ENCODE measurements at places on chromosomes 12 and 14.
A peak's percentile ranks its signal among the peaks of the same experiment; 100 is the strongest.

DNA sequence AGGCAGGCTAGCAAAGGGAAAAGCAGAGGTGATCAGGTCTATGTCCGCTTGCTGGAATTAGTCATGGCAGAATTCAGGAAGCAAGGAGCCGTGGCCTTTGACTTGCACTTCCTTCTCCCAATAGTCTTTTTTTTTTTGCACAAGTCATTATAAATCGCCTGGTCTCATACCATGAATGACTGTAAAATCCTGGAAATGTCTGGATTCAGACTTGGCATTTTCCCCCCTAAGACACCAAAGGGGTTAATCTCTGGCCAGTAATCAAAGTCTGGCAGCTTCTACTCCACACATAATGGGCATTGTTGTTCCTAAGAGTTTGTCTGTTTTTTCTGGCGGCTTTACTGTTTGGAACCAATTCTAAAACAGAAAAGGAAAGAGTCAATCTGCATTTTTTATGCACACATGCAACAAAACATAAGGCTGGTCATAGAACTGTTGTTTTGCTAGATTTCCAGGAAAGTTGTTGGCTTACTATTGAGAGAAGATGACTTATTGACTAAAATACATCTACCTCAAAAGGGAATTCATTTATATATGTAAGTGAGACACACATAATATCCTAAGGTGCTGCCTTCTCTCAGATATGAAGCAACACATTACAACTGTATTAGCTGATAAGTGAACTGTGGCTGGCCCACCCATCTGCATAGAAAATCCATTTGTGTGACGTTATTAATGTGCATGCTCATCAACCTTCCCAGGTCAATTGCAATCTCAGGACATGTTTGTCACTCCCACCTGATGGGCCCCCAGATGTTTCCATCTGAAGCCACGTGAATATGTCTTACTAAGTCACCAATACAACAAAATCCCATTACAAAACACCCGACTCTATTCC lies 157.3 kb downstream of the BTG1 start:
- no peak overlapping the region for H3K4me3 ChIP-seq
- no peaks in the 10 kb centered on the region for H3K36me3 ChIP-seq
- H3K4me1 ChIP-seq: peaks cover 76% of the 10 kb centered on the region
- no peak for DNase-seq
- H3K27ac ChIP-seq: no peak overlapping the region

DNA sequence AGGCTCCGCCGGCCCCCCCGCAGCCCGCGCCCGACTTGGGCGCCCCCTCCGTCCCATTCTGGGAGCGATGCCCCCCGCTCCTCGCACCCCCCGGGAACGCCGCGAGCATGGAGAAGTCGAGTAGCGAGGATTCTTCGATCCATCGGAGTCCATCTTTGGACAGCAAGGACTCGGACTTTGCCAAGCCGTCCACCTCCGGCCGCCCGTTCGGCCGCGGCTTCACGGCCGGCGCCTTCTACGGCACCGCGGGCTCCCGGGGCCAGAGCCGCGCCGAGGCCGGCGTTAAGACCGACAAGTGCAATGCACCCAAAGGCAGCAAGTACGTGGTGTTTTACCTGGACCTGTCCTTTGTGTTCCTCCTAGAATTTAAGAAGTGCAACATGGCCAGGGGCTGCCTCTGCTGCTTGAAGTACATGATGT lies 123.6 kb downstream of the TSPAN9 start:
- H3K36me3 ChIP-seq: no peaks in the 10 kb centered on the region
- H3K4me1 ChIP-seq: peaks cover 30% of the 10 kb centered on the region
- H3K27me3 ChIP-seq: peaks cover 29% of the 10 kb centered on the region
- H3K4me3 ChIP-seq: peak overlapping the region; percentile 43

DNA sequence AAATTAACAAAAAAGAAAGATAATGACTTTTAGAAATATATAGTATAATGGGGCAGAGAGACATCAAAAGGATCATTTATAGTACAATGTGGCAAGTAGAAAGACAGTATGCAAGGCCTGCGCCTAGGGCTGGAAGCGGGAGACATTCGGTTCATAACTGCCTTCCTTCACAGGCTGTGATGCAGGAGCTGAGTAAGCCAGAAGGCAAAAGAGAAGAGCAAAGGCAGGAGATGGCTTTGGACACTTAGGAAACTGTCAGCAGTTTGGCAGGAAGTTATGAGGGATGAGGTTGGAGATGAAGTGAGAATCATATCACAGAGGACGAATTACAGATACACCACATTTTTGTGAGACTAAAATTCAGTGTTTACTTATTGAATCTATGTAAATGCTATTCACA lies 97.8 kb downstream of the EPS8 start:
- no peaks in the 10 kb centered on the region for H3K27me3 ChIP-seq
- peaks cover 16% of the 10 kb centered on the region for H3K4me1 ChIP-seq
- H3K36me3 ChIP-seq: no peaks in the 10 kb centered on the region
- DNase-seq: no peak

- H3K36me3 ChIP-seq: peaks cover 40% of the 10 kb centered on the region
- DNase-seq: no peak
- H3K4me1 ChIP-seq: peaks cover 16% of the 10 kb centered on the region
- no peaks in the 10 kb centered on the region for H3K27me3 ChIP-seq
Measured at GRCh38 chr14:24136684-24137528, 912 bp downstream of the PSME1 start.

DNA sequence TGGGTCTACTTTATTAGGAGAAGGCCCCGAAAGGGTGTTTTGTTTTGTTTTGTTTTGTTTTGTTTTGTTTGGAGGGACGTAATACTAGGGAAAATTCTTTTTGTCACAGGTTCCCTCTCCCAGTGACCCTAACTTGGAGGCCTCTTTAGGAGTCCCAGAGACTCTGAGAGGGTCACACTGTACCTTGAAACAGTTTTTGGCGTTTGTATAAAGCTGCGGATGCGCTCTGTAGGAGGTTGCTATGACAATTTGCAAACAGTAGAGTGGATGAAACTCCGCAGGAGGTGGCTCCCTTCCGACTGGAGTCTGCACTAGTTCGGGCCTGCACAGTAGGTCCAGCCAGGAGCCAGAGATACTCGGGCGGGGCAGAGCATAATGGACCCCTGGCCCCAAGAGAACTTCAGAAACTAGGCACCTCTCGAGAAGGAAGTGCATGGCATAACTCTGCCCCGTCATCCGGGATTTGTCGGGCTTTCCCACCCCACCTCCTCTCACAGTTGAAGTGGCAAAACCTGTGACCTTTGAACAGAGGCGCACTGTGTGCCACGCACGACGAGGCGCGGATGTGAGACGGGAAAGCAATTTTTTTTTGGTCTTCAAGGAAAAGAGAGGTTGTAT lies 1.3 kb upstream of the DYRK2 start:
- no peaks in the 10 kb centered on the region for H3K27me3 ChIP-seq
- H3K36me3 ChIP-seq: peaks cover 26% of the 10 kb centered on the region
- no peak for DNase-seq

GRCh38 chr14:105337966-105338741 lies 23.6 kb downstream of the PACS2 start:
- H3K27me3 ChIP-seq: no peaks in the 10 kb centered on the region
- no peaks in the 10 kb centered on the region for H3K36me3 ChIP-seq
- no peak overlapping the region for H3K4me3 ChIP-seq

DNA sequence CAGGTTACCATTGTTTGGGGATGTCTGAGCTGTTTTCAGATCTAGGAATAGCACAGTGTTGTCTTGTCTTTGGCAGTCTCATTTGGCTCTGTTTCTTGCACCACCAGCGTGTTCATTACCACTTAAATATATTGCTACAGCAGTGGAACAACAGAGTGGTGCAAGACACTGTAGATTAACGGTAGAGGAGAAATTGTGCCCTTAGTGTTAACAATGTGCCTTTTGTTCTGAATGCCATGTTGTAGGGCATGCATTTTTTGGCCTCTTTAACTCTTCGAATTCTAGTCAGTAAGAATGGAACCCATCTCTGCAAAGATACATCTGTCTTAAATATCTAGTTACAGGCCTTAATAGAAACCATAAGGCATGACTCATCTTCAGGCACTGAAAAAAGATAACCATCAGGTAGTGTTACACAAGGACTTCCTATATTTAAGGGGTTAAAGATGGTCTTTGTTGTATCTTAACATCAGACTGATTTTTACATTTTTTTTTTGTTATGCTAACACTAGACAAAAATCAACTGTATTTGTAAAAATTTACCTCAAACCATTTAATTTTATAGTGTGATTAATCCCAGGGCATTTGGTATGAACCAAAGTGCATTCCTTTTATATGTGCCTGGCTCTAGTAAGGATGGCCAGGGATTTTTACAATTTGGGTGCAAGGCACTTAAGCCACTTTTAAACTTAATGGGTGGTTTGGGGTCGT lies 12.9 kb downstream of the DYRK2 start:
- peaks cover 48% of the 10 kb centered on the region for H3K36me3 ChIP-seq
- no peak overlapping the region for H3K4me3 ChIP-seq
- H3K27me3 ChIP-seq: no peaks in the 10 kb centered on the region
- peaks cover 38% of the 10 kb centered on the region for H3K4me1 ChIP-seq
- no peak overlapping the region for H3K27ac ChIP-seq
- peak; percentile 56 for DNase-seq

DNA sequence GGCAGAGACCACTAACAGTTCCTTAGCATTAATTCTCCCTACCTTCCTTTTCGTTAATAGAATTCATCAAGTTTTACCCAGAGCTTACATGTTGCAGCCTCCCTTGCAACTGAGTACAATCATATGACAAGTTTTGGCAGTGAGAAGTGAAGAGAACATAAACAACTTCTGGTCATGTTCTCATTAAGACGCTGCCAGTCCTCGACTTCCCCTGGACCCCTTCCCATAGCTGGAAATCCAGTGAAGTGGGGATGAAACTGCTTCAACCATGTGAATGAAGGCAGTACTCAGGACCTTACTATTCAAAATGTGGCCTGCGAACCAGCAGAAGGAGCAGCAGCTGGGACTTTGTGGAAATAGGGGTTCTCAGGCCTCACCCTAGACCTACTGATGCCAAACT lies 133.9 kb downstream of the SPTSSA start:
- H3K36me3 ChIP-seq: no peaks in the 10 kb centered on the region
- peaks cover 14% of the 10 kb centered on the region for H3K4me1 ChIP-seq
- no peak for DNase-seq
- no peak overlapping the region for H3K4me3 ChIP-seq
- 0 out of 2 replicates have a peak, but pooled peaks cover 2% of the 10 kb centered on the region for H3K27me3 ChIP-seq
- no peak overlapping the region for H3K27ac ChIP-seq

- no peak overlapping the region for H3K4me3 ChIP-seq
- H3K4me1 ChIP-seq: no peaks in the 10 kb centered on the region
- no peak overlapping the region for H3K27ac ChIP-seq
- H3K36me3 ChIP-seq: peaks cover 3% of the 10 kb centered on the region
- H3K27me3 ChIP-seq: no peaks in the 10 kb centered on the region
Measured at GRCh38 chr14:63964113-63964512, 111.3 kb downstream of the SYNE2 start.

- no peak overlapping the region for H3K4me3 ChIP-seq
- H3K4me1 ChIP-seq: no peaks in the 10 kb centered on the region
- H3K27ac ChIP-seq: no peak overlapping the region
- no peaks in the 10 kb centered on the region for H3K27me3 ChIP-seq
- no peak for DNase-seq
Measured at GRCh38 chr12:24185782-24186181, 236.3 kb upstream of the SOX5 start.
